IgD-negative memory B cell (primary cell): ENCODE measurements at places on chromosomes 16 and 17. TPM values are rescaled to one million over a fixed set of nuclear protein-coding genes. Genes with fewer than 3 reads are reported as not detected.

Gene PITPNC1
- polyA plus RNA-seq: 26.0 TPM

Gene MYO15B
- 2.4 TPM for polyA plus RNA-seq

Gene ASGR1
- 0.50 TPM for polyA plus RNA-seq

Gene LGALS9
- 53.4 TPM for polyA plus RNA-seq

Gene GAA
- polyA plus RNA-seq: 11.3 TPM

Gene WSCD1
- not detected for polyA plus RNA-seq

Gene ANKRD40CL
- not detected for polyA plus RNA-seq

Gene SLFN14
- polyA plus RNA-seq: not detected

Gene SECTM1
- 0.83 TPM for polyA plus RNA-seq

Gene C1QTNF8
- not detected for polyA plus RNA-seq

Gene CSH1
- polyA plus RNA-seq: not detected

Gene KRTAP9-2
- not detected for polyA plus RNA-seq

Gene OTOP3
- not detected for polyA plus RNA-seq
